ENCODE measurements at places on chromosomes 4 and X.

GRCh38 chrX:46792810-46793188 is 33.9 kb upstream of the SLC9A7 start:
- no peak for DNase-seq

- DNase-seq, result no peak
Observed at GRCh38 chrX:136275553-136275952, 24.4 kb upstream of the MAP7D3 start.

DNA sequence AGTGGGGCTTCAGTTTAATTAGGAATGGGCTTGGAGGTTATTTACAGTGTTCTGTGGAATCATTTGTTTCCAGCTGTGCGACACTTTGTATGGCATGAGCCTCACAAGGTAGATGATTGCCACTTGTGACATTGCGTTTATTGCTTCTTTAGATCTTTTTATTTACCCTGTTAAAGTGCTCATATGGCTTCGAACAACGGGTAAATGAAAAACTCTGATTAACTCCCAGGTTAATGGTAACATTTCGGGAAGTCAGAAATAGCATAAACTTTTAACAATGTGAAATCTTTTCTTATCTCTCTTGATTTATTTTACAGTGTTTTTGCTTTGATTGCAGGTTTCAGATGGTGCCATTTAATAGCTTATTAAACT is 494.3 kb downstream of the IDS start:
- DNase-seq, result no peak

GRCh38 chrX:78593701-78594100 is 65.4 kb downstream of the RTL3 start:
- no peak for DNase-seq

- no peak for DNase-seq
Observed at GRCh38 chr4:24131954-24132673, 242.3 kb upstream of the PPARGC1A start.

DNA sequence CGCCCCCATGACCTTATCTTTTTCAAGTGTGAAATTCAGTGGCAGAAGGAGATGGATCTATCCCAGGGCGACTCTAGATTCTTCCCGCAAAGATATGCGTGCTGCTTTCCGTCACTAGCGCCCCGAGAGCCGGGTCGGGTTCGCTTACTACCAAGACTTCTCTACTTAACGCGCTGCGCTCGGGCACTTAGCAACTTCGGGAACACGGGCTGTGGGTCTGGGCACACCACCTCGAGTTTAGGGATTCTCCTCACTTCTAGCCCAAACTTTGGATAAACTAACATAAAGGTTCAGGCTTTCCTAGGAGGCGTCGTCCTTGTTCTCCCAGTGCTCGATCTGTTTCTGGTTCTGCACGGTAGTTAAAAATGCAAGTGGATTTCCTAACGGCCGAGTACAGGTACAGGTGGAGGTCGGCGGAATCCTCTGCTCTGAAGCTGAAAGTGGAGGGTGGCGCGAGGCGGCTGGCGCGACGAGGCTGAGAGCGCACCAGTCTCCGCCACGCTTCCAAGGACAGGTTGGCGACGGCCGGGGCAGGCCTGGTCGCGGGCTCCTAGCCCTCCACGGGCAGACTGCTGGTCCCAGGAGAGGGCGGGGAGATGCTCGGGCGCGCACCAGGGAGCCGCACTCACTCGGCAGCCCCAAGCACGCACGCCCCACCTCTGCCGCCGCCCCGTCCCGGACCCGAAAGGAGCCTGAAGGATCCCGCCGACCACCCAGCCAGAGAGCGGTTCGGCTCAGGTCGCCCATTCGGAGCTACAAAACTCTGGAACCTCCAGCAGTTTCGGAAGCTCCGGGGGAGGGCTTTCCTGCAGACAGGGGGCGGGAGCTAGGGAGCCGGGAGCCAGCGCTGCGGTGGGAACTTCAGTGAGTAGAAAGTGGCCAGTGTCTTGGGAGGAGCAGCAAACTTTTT is 100.8 kb upstream of the TENM3 start:
- no peak for DNase-seq

GRCh38 chrX:16465081-16465876 is 184.7 kb upstream of the S100G start:
- no peak for DNase-seq

- no peak for DNase-seq
Observed at GRCh38 chrX:23557070-23557469, 110.2 kb upstream of the PRDX4 start.

- DNase-seq, result no peak
Observed at GRCh38 chr4:87257523-87257922, 37.1 kb upstream of the KLHL8 start.

DNA sequence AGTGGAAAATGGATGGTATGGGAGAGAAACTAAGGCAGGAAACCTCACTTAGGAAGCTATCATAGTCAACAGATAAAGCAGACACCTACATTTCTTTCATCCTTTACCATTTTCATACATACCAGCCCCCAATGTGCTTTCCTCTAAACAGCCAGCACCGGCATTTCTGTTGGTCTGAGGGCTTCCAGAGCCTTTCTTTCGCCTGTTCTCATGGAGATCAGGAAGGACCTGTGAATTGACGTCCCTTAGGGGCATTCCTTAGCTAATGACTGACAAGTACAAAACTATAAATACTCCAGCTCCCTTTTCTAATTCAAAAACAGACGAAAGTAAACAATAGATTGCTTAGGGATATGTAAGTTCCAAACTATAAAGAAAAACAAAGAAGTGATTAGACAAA is 215.5 kb upstream of the CNKSR2 start:
- DNase-seq, result no peak

- DNase-seq, result no peak
Observed at GRCh38 chr4:110900213-110900769, 277.4 kb upstream of the PITX2 start.

- DNase-seq, result no peak
Observed at GRCh38 chr4:142369141-142369540, 477.0 kb downstream of the INPP4B start.

DNA sequence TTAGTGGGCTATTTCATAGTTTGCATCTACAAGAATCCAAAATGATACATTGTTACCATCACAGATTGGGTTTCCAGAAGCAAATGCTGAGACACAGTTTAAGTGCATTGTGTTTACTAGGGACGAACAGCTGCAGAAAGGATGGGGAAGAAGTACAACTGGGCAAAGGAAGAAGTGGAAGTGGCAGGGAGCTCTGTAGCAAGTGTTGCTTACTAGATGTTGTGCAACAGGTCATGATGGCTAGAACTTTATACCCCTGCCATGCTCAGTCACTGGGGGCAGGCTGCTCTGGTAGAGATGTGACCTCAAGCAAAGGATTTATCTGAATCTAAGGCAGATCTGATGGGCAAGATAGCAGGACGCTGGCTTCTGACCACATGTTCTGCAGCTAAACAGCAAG is 76.1 kb upstream of the EMCN start:
- DNase-seq, result no peak

- no peak for DNase-seq
Observed at GRCh38 chr4:38024206-38024509, 64.0 kb downstream of the PTTG2 start.

GRCh38 chrX:132712350-132712749 is 223.5 kb upstream of the MBNL3 start:
- no peak for DNase-seq

GRCh38 chrX:53048169-53049126 is at the start of gene GPR173:
GPR173 (plus strand) TSS chrX:53048789; CDS start chrX:53076622, 27,833 bp downstream.
- no peak for DNase-seq

GRCh38 chr4:98242538-98242937 is 18.6 kb upstream of the RAP1GDS1 start:
- DNase-seq, result no peak

DNA sequence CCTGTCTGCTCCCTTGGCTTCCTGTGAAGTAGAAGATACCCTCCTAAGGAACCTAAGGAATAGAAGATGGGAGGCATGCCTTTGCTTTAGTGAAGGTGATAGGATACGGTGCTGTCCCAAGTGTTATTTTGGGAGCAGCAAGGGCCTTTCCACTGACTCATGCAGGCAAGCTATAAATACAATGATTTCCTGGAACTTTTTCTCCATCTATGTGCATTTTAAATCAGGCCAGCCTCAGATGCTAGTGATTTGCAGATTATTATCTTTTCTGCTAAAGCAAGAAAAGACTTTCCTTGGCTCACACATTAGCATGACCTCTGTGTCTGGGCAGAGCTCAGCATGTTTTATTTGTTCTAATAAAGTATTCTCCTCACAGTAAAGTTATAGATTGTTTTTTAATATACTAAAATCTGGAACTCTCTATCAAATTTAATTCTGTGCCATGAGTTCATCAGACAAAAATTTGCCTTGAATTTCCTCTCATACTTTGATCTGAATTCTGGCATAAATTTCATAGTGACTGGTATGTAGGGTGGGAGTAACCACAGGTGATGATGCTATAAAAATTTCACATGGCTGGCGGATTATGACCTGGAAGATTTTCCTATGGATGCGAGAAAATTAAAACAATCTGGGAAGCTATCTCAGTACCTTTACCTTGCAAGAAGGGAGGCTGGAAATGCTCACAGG is 131.7 kb downstream of the REPS2 start:
- DNase-seq, result no peak

DNA sequence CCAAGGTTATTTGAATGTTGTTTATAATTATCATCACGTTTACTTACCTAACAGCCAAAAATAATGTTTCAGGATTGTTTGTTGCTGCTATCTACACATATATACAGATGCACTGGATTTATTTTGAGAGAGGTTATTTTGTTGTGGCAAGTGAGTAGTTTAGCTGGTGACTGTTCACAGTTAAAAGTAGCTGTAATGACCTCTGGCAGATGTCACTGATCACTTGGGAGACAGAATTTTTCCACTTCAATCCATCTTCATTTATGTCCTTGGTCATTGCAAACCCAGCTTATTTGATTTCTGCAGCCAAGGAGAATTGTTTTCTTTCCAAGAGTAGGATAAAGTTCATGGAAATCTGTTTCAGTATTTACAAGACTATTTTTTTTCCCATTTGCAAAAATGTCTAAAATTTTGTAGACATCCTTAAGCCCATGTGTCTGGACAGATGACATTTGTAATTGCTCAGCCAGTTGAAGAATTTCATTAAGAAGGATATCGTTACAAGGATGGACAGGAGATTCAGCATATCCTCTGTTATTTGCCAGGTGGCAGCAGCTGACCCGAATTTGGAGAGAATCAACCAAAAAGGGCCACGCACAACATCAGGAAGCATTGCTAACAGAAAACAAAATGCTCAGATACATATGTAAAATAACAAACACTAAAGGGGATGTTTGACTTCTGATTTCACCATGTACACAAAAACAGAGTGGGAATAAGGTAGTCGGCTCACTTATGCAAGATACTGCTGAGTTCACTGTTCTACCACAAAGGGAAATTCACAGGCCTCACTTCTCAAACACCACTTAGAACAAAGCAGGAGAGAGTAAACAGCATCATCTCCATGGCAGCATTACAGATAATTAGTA is 64.5 kb downstream of the GPRIN3 start:
- DNase-seq, result no peak

GRCh38 chr4:133402616-133403015 is 253.5 kb downstream of the PCDH10 start:
- no peak for DNase-seq

DNA sequence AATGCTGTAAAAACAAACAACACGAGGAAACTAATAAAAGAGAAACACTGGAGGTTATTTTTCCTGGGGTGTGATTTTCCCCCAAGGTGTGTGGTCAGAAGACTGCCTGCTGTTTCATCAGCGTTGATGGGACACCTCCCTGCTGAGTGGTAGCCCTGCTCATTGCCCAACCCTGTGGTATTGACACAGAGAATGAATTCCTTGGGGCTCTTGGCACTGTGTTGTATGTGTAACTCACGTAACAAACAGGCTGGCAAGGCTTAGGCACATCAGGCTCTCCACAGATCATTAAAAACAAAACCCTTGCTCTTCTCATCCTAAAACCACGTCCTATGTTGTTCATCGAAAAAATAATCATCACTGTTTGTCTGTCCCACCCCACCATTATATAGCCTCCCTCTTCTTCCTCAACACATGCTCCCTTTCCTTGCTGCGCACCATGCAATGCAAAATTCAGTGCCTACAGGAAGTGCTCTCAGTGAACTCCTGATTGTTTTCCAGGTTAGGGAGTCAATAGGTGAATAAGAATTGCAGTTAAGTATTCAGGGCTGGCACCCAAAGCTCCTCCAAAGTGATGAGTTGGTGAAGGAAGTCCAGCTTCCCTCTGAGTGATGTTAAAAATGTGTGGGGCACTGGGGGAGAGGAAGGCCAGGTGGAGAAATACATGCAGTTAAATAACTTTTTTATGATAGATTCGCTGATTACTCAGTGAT is 11.4 kb upstream of the PUDP start:
- DNase-seq, result no peak

GRCh38 chrX:6810776-6811175 is 275.9 kb upstream of the VCX3A start:
- no peak for DNase-seq

GRCh38 chrX:21524008-21524407 is 134.1 kb downstream of the KLHL34 start:
- DNase-seq, result no peak

Measured in activated T-helper 2 cell treated with anti-CD3 and anti-CD28 coated beads, Interferon-gamma antibody, Interleukin-2, Interleukin-4, amounts not matched to agents 10 μg/mL and 5 μg/mL and 100 μg/mL, durations not matched to agents 14 hours and 24 hours and 36 hours (primary cell).